ENCODE measurements at places on chromosomes 13 and 19. TPM values are rescaled to one million over a fixed set of nuclear protein-coding genes. Genes with fewer than 3 reads are reported as not detected.

ZNF324B gene
- total RNA-seq, result 3.4 TPM

P2RY11 gene
- total RNA-seq, result 21.2 TPM

PSG2 gene
- total RNA-seq, result not detected

CPB2 gene
- not detected for total RNA-seq

SKA3 gene
- total RNA-seq, result 45.7 TPM

C19orf85 gene
- total RNA-seq, result 2.1 TPM

ONECUT3 gene
- total RNA-seq, result not detected

S1PR4 gene
- 0.28 TPM for total RNA-seq

ZNF547 gene
- total RNA-seq, result 2.3 TPM

FGF9 gene
- total RNA-seq, result 0.25 TPM
